ENCODE measurements at places on chromosomes 16 and 17. TPM values are rescaled to one million over a fixed set of nuclear protein-coding genes. Genes with fewer than 3 reads are reported as not detected.

DNA sequence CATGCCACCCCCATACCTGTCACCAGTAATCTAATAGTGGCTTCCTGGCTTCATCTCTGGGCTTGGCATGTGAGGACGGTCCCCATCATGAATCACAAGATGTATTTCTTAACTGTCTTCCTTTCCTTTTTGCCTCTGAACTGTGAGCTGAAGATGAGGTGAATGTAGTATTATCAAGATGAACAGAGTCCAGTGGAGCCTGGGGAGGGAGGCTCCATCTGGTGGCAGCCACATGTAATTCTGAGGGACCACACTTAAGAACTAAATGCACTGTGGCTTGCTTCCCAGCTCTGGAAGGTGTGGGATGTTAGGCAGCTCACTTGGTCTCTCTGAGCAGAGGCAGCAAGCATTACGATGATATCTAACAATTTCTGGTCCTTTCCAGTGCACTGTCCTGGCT, 354.9 kb upstream of the ASIC2 start:
- DNase-seq = peak; percentile 51
- peaks cover 15% of the 10 kb centered on the region for H3K27me3 ChIP-seq
- no peak overlapping the region for H3K27ac ChIP-seq
- no peaks in the 10 kb centered on the region for H3K4me1 ChIP-seq
- no peak overlapping the region for H3K4me3 ChIP-seq

DNA sequence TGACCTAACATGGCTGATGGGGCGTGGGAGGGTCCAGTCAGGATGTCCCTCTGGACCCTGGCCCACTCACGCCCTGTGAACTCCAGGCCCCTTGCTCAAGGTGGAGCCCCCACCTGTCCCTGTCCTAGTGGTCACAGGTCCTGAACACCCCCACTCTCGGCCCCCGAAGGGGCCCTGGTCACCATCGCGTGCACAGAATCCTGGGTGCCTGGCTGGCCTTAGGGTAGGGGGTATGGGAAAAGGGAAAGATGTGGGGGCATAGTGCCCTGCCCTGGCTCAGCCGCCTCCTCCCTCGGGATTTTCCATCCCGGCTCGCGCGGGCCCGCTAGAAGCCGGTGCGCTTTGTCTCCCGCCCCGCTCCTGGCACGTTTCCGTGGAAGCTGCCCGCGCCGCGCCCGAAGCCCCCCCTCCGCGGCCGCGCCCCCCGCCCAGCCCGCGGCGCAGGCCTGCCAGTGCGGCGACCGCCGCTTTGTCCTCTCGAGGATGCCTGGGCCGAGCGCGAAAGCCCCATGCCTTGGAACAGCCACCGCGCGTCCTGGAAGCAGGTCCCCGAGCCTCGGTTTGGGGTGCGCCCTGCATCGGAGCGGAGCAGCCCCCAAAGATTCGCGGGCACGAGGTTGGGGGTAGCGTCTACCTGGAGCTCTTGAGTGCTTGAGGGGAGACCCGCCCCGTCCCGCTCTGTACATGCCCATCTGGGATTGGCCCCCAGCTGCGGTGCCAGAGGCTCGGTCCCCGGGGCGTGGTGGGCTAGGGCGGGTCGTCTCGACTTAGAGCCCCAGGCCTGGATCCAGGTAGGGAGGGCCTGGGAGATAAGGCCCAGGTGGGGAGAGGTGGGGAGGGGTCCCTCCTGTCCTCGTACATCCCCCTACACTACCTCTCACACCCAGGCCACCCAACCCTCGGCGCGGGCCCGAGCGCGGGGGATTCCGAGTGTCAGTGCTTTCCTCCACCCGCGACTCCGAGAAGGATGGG, 1.3 kb downstream of the SMPD3 start:
- H3K27me3 ChIP-seq = peaks cover 28% of the 10 kb centered on the region
- H3K27ac ChIP-seq = no peak overlapping the region
- peaks cover 22% of the 10 kb centered on the region for H3K4me1 ChIP-seq
- no peak for DNase-seq

GRCh38 chr16:51392521-51393187, 241.6 kb upstream of the SALL1 start:
- peaks cover 8% of the 10 kb centered on the region for H3K4me1 ChIP-seq
- H3K27me3 ChIP-seq = no peaks in the 10 kb centered on the region
- no peak overlapping the region for H3K4me3 ChIP-seq
- no peaks in the 10 kb centered on the region for H3K36me3 ChIP-seq
- DNase-seq = peak; percentile 39
- H3K27ac ChIP-seq = no peak overlapping the region

- no peaks in the 10 kb centered on the region for H3K4me1 ChIP-seq
- no peaks in the 10 kb centered on the region for H3K27me3 ChIP-seq
- no peak for DNase-seq
- no peak overlapping the region for H3K4me3 ChIP-seq
Observed at GRCh38 chr16:75351183-75351582, 82.1 kb downstream of the CFDP1 start.

DNA sequence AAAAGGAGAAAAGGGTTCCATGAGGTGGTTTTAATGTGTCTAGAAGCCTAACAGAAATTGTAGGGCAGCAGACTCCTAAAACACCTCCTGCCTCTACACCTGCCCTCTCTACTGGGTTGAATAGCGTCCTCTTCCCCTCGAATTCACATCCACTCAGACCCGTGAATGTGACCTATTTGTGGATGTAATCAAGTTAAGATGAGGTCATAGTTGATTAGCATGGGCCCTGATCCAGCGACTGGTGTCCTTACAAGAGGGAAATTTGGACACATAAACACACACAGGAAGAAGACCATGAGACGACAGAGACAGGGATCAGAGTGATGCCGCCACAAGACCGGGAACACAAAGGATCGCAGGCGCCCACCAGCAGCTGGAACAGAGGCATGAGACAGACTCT, 13.5 kb downstream of the CD300LF start:
- no peaks in the 10 kb centered on the region for H3K4me1 ChIP-seq
- H3K36me3 ChIP-seq = no peaks in the 10 kb centered on the region
- H3K4me3 ChIP-seq = no peak overlapping the region
- no peak overlapping the region for H3K27ac ChIP-seq
- H3K27me3 ChIP-seq = peaks cover 6% of the 10 kb centered on the region

- no peak for DNase-seq
- no peaks in the 10 kb centered on the region for H3K27me3 ChIP-seq
- no peak overlapping the region for H3K4me3 ChIP-seq
- H3K4me1 ChIP-seq = no peaks in the 10 kb centered on the region
Observed at GRCh38 chr16:53415504-53415903, 18.8 kb upstream of the RBL2 start.

DNA sequence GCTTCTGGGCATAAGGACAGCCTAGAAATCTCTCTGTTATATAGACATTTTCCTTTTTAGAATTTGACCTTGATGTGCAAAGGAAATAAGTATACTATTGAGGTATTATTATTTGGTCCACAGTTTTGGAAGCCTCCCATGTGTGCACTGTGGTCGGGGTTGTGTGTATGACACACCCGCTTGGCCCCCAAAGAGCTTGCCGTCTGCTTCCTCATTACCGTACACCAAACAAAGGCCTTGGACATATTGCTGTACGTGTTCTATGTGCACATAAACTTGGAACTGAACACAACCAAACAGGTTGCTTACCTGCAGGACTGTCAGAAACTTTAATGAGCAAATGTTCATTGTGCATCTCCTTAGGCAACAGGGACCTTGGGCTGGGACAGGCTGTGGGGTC, 38.2 kb downstream of the METRNL start:
- H3K4me1 ChIP-seq = peaks cover 9% of the 10 kb centered on the region
- peaks cover 16% of the 10 kb centered on the region for H3K27me3 ChIP-seq
- H3K36me3 ChIP-seq = no peaks in the 10 kb centered on the region
- DNase-seq = no peak

DNA sequence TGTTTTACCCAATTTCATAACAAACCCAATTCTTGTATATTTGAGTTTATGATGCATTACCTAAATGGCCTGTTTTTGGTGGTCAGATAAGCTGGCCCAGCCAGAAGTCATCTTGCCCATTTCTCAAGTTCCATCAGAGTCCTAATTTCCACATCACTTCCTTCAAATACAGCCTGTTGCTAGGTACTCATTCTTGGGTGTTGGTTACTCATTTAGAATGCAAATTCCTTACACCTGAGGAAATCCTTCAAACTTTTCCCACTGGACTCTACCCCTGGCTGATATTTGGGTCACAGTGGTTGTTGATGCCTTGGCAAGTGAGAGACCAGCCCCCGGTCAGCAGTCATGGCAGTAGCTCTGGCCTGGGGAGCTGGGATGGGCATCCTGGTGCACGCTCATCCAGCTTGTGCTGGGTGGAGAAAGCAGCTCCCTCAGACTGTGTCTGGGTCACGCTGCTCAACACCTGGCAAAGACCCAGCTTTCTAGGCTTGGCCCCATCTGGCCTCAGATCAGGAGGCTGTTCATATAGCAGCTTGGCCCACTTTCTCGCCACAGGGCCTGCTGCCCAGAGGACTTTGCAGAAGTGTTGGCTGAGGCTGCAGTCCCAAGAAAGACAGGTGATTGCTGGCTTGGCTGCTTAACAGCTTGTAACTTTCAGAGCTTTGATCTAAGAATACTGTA, 25.8 kb downstream of the WSB1 start:
- peaks cover 32% of the 10 kb centered on the region for H3K36me3 ChIP-seq
- H3K27ac ChIP-seq = peak overlapping the region; percentile 80
- H3K4me3 ChIP-seq = no peak overlapping the region
- H3K27me3 ChIP-seq = no peaks in the 10 kb centered on the region

GRCh38 chr17:72575542-72576233, 454.9 kb downstream of the SOX9 start:
- DNase-seq = no peak
- H3K27me3 ChIP-seq = peaks cover 7% of the 10 kb centered on the region
- peaks cover 2% of the 10 kb centered on the region for H3K4me1 ChIP-seq
- no peak overlapping the region for H3K27ac ChIP-seq
- no peaks in the 10 kb centered on the region for H3K36me3 ChIP-seq
- no peak overlapping the region for H3K4me3 ChIP-seq

DNA sequence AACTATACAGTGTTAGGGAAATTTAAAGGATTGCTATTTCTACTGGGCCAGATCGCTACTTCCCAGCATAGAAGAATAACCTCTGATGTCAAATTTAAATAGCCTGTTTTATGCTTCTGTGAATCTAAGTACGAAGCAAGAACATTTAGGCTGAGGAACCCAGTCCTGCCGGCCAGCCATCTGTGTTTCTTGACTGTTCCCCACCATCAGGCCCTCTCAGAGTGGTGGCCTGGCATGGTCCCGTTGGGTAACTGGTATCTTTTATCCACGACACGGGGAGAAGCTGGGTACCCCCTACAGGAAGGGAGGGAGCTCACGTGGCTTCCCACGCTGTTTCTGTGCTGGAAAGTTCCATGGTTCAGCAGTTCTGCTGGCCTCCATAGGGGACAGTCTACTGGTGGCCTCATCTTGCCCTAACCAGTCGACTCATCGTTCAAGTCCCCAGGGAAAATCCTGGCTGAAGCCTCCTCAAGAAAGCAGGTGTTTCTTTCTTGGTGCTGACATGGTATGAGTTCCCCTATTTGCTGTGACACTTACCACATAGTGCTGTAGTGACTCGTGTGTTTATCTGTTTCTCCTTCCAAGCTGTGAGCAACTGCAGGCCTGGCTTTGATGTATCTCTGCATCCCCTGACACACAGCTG, 201.7 kb upstream of the NLRP1 start:
- H3K36me3 ChIP-seq = no peaks in the 10 kb centered on the region
- no peak overlapping the region for H3K27ac ChIP-seq
- no peak for DNase-seq
- no peak overlapping the region for H3K4me3 ChIP-seq
- H3K27me3 ChIP-seq = peaks cover 15% of the 10 kb centered on the region

GRCh38 chr16:88640498-88641247, 2.3 kb downstream of the IL17C start:
- no peaks in the 10 kb centered on the region for H3K36me3 ChIP-seq
- peaks cover 56% of the 10 kb centered on the region for H3K27me3 ChIP-seq
- DNase-seq = no peak
- H3K27ac ChIP-seq = no peak overlapping the region
- H3K4me3 ChIP-seq = no peak overlapping the region

GRCh38 chr16:46885960-46886763, 2.0 kb downstream of the GPT2 start:
- H3K27ac ChIP-seq = no peak overlapping the region
- peaks cover 32% of the 10 kb centered on the region for H3K4me1 ChIP-seq
- H3K36me3 ChIP-seq = peaks cover 6% of the 10 kb centered on the region
- H3K4me3 ChIP-seq = no peak overlapping the region
- H3K27me3 ChIP-seq = peaks cover 16% of the 10 kb centered on the region

DNA sequence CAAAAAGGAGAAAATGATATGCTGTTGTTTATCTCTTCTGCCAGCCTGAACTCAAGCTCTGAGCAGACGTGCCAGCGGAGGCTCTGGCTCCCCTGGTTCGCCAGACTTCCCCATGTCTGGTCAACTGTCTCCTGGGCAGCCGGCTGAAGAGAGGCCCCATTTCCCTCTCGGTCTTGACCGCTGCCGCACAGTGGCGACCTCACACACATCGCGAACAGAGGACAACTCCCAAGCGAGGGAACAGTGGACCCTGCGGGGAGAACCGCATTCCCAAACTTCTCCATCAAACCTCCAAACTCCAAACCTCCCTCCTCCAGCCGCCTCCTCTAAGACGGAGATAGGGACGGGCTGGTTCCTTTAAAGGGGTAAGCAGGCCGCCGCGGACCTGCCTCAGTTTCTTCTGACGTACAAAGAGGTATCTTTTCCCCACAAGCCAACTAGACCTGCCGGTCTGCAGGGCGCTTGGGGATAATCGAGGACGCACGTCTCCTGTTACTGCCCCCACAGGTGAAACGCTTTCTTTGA, 24.9 kb upstream of the RFFL start:
- no peaks in the 10 kb centered on the region for H3K27me3 ChIP-seq
- H3K4me1 ChIP-seq = peaks cover 13% of the 10 kb centered on the region
- no peaks in the 10 kb centered on the region for H3K36me3 ChIP-seq
- H3K4me3 ChIP-seq = peak overlapping the region; percentile 82

- no peak overlapping the region for H3K4me3 ChIP-seq
- DNase-seq = peak; percentile 77
- no peaks in the 10 kb centered on the region for H3K27me3 ChIP-seq
- peaks cover 8% of the 10 kb centered on the region for H3K4me1 ChIP-seq
Observed at GRCh38 chr16:7888411-7888810, 555.8 kb downstream of the RBFOX1 start.

DNA sequence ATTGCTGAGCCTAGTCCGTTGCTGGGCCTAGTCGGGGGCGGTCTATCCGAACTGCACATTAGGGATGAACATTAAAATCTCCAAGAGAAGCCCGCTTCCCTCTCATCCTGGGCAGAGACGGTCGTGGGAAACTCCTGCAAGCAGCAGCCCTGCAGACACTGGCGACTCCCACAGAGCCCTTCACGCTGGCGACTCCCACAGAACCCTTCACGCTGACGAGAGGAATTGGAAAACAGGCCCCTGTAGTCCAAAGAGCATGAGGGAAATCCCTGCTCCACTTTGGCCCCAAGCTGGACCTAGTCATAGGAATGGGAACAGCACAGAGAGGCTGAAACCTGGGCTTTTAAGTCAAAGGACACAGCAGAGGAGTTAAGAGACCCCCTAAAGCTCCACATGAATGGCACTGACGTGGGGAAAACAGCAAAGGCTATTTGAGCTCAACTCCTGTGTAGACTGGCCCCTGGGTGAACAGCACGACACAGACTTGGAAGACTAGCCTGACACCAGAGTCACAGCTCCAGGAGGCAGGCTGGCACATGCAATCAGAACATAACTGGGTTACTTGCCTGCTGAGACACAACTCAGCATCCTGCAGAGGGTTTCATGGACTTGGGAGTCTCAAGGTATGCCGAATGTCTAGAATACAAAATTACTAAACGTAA, 42.2 kb downstream of the WDR45B start:
- H3K36me3 ChIP-seq = peaks cover 70% of the 10 kb centered on the region
- DNase-seq = no peak
- H3K4me1 ChIP-seq = peaks cover 21% of the 10 kb centered on the region
- no peaks in the 10 kb centered on the region for H3K27me3 ChIP-seq
- H3K4me3 ChIP-seq = no peak overlapping the region
- H3K27ac ChIP-seq = no peak overlapping the region

SAMD14 gene
- 1.5 TPM for total RNA-seq

TAT gene
- 0.04 TPM for total RNA-seq

MEOX1 gene
- total RNA-seq = 13.8 TPM

KRTAP3-1 gene
- not detected for total RNA-seq

FBXW10 gene
- total RNA-seq = 0.09 TPM

All from muscle of leg (tissue), 16 donors.